ENCODE measurements at places on chromosomes 7 and 10.

GRCh38 chr7:103573479-103574058 lies 127.6 kb upstream of the SLC26A5 start:
- no peak for DNase-seq

DNA sequence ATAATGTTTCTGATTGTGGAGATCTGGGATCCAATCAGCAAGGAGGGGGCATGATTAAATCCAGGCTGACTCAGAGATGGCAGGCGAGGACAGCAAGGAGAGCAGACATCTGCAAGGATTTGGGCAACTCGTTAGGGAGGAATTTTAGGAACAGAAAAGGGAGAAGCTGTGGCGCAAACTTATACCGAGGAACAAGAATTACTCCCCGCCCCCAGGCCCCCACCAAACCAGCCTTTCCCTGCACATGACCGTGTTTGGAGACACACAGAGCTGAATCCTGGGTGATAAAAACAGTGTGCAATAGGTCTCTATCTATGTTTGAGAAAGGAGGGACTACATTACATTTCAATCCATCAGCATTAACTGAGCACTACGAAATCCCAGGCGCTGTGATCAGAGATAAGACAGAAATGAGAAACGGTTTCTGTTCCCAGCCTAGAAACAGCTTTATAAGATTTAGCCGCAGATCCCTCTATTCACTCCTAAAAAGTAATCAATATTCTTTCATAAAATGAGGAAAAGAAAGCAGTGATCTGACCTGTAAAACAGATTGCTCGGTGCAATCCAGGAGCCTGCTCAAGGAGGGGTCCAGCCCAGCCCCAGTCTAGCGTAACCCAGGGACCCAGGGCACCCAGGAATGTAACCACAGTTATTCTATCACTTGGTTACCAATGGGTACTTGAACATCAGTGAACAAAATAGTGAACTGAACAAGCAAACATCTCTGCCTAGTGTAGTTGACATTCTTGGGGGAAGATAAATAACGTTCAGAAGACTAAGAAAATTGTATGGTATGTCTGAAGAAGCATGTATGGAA lies 37.2 kb upstream of the RAPGEF5 start:
- no peak for DNase-seq

DNA sequence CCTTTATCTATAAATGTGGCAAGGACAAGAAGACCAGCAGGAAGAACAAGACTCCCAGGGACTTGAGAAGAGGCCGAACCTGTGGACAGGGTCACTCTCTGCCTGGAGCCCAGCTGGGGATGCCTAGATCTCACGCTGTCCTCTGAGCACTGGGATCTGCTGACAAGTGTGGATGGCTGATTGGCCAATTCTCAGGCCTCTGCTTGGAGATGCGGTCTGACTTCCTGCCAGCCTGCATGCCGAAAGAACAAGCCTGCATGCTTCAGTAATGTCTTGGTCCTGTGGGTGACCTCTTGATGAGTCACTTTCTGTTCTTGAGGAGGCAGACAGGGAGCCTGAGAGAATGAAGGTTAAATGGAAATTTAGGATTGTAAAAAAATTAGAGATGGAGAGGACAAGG lies 84.7 kb downstream of the TMEM178B start:
- peak; percentile 46 for DNase-seq

- no peak for DNase-seq
Measured at GRCh38 chr7:91323626-91324158, 59.5 kb downstream of the FZD1 start.

DNA sequence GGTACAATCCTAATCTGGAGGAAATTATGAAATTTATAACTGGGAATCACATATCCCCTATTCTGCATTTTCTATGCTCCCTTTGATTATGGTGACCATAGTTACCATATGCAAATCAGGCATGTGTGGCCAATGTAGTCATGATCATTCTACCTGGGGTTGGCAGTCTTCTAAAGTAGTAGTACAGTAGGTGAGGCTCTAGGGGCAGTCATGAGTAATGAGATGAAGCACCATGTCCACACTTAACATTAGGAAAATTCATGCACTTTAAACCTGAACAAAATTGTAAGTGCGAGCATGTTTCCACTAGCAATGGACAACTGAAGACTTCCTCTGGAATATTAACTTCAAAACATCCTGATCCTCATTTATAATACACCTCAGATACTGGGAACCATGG lies 545.9 kb downstream of the SUGCT start:
- no peak for DNase-seq

DNA sequence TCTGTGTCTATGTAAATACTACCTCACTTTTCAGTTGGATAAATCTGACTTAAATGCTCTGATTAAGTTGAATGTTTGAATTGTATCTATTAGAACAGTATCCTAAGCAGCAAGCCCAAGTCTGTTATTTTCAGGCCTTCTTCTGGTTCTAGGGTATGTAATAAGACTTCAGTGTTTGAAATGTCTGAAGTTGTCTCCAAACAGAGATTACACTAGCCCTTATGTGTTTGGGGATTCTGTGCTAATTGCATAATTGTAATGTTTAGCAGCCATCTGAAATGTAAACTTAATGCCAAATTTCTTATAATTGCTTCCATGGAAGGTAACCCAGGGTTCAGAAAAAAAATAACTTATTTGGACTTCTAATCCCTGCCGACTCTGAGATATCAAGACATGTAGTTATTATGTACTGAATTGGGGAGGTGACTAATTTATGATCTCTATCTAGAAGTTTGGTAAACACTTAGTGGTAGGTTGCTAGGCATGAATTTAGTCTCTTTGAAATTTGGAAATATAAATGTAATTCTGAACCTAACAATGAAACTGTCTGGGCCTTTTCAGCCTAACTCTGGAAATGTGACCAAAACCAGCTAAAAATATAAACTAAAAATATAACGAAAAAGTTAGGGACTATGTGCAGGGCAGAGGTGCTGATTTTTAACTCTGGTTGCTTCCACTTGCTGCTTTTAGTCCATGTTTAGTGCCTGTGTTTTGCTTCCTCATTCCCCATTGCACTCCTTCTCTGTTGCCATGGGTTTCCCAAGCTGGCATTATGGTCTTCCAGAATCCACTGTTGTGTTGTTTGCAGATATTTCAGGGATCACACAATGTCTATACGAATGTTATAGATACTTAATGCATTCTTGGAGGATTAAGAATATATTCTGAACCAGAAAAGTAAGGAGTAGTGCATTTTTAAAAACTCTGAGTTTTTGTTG lies 54.8 kb downstream of the MCU start:
- no peak for DNase-seq

- no peak for DNase-seq
Measured at GRCh38 chr10:550665-551372, 138.6 kb downstream of the DIP2C start.

DNA sequence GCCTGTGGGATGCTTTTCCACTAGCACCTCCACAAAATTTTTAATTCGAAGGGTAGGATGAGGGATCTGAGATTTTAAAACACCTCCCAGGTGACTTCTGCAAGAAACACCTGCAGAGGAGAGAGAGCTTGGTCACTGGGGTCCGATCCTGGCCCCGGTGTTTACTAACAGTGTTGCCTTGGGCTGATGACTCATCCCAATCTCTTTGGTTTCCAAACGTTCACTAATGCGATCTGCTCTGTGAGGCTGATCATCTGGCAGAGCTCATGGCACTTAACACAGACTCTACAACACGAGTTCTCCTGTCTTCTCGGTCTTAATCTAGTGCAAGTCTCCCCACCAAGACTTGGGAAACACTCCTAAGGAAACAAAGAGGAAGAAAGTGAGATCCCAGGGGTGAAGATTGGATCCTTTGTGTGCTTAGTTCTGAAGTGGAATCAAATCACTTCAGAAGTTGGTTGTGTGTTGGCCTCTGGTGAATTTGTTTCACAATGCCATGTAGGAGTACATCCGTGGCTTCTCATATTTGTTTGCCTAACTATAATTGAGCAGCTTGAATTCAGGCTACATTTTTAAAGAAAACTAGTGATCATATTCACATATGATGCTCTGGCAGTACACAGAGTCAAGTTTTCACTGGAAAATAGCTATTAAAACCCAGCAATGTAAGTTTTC lies 407.9 kb downstream of the NRG3 start:
- no peak for DNase-seq

- DNase-seq = no peak
Measured at GRCh38 chr7:69067397-69067796, 530.9 kb upstream of the AUTS2 start.

GRCh38 chr10:67697724-67698131 lies 1.7 kb upstream of the CTNNA3 start:
- no peak for DNase-seq

GRCh38 chr10:68899186-68899745 lies 1.8 kb upstream of the DDX50 start:
- no peak for DNase-seq

DNA sequence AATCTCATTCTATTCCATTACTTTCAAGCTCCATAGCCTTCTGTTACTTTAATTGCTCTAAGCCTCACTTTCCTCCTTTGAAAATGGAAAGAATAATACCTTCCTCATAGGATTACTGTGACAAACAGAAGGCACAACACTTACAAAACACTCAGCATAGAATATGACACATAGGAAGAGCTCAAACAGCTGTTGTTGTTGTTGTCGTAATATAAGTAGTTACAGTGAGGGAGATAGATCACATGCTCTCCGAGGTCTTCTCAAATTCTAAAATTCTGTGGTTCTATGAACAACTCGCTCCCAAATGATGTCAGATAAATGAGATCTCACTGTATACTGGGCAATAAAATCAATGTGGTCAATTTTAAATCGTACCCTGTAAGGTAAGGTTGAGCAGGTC lies 1049.3 kb upstream of the C7orf33 start:
- DNase-seq = no peak

GRCh38 chr10:20091698-20092097 lies 275.5 kb downstream of the PLXDC2 start:
- no peak for DNase-seq

DNA sequence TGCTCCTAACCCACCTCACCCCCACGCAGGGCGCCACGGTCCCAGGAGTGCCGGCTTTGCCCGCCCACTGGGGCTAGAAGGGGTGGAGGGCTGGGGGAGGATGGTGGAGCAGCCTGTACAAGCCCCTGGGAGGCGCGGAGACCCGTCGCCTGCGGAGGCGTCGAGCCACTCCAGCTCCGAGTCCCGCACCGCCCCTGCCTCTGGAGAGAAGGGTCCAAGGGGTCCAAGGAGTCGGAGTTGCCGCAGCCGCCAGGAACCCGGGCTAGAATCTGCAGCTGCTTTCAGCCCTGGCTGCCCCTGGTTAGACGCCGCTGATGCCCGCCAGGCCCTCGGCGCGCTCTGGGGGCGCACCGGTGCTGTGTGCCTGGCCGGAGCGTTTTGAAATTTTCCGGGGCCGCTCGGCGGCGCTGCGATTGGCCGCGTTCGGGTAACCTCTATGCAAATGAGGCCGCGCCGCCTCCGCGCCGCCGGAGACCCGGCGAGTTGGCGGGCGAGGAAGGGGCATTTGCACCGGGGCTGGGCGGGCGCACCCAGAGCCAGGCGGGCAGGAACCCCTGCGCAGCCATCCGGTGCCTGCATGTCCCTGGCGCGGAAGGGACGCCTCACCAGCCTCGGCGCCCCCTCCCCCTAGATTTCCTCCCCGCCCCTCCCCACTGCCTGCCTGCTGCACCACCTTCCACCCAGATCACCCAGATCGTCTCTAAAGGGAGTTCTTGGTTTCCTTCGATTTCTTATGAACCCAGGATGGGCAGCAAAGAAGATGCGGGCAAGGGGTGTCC lies at the start of gene HMX2:
TSS of gene HMX2 (plus strand) at position 502 of the 779 bp plus-strand sequence. CDS start at position 745, 243 bp downstream.
- DNase-seq = no peak

DNA sequence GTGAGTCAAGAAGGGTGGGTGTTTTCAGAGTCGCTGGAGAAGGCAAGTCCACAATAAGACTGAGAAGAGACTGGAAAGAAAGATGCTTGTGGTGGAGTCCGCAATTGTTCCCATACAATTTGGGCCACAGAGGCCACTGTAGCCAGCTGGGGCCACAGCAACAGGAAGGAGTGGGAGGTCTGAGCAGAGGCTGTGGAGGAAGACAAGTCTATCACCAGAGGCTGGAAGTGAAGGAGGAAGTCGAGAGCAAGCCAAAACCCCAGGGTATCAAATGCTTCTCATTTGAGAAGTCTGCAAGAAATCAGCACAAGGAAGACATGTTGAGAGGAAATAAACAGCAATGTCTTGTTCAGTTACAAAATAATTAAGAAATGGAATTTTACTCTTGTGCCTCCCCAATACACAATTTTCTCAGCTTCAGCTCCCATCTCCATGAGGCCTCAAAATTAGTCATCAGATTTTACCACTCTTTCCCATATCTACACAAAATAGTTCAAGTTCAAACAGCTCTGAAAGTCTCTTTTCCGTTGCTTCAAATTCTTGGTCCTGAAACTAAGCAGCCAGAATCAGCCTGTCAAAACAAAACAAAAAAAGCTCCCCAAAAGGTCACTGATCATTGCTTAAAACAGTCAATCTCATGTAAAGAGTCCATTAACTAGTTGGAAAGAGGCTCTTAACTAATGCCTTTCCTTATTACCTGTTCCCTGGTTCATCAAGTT lies 31.6 kb downstream of the SLC16A12 start:
- DNase-seq = no peak

DNA sequence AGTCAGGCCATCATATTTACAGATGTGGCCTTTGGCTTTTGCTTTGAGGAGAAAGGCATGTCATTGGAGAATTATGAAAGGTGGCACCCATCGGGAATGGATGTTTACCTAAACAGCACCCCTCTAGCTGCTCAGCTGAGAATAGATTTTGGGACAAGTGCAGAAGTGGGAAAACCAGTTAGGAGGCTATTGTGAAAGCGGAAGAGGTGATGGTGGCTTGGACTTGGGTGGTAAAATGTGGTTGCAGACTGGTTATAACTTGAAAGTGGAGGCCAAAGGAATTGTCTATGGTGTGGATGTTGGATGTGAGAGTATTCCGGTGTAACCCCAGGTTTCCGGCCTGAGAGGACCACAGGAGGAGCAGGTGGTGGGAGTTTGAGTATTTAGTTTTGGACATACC lies 5.2 kb upstream of the SLC12A9 start:
- DNase-seq = no peak

- no peak for DNase-seq
Measured at GRCh38 chr10:88707429-88708155, 1.5 kb downstream of the LIPK start.

- no peak for DNase-seq
Measured at GRCh38 chr7:66258409-66258808, 53.3 kb downstream of the TPST1 start.

DNA sequence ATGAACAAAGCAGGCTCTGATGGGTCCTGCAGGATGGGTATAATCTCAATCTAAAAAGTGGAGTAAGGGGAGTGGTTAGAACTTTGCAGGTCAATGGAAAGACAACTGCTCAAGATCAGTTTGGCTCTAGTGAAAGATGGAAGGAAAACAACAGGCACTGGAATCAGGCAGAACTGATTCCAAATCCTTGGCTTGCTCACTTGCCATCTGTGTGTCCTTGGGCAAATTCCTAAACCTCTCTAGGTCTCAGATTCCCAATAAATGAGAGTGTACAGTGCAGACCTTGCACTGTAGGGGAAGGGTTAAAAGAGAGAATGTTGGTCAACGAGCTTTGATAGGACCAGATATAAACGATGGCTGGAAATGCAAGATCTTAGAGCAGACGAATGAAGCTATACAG lies 186.1 kb upstream of the AOAH start:
- DNase-seq = no peak

- DNase-seq = no peak
Measured at GRCh38 chr7:122942765-122943164, 52.7 kb downstream of the TAS2R16 start.
